ENCODE measurements at places on chromosomes 4 and X. TPM values are rescaled to one million over a fixed set of nuclear protein-coding genes. Genes with fewer than 3 reads are reported as not detected.

DNA sequence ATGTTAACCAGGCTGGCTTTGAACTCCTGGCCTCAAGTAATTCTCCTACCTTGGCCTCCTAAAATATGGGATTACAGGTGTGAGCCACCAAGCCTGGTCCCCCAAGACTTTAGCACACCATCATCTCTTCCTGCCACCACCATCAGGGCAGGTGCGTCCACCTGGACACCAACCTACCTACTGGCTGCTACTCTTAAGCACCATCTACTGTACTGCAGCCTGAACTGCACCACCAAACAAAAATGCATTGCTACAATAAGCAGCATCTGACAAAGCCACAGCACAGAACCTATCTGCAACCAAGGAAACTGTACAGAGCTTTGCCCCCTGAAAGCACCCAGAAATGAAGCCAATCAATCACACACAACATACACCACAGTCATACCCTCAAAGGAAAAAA, 139.7 kb downstream of the EFHC2 start:
- no peak for DNase-seq

DNA sequence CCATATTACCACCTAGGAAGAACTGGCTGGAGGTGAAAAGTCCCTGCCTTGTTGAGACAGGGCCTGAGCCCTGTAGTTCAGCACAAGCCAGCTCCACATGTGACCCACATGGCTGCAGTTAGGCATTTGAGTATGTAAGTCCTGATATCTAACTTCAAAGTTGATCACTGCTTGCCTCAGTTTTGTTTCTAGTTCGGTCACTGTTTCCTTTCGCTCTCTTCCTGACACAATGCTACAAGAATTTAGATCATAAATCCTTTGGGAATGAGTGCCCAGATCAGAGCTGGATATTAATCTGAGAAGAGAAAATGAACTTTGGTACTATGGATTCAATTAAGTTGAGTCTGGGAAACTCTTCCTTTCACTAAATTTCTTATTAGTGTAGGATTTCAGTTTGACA, 48.4 kb downstream of the AKAP4 start:
- DNase-seq = no peak

DNA sequence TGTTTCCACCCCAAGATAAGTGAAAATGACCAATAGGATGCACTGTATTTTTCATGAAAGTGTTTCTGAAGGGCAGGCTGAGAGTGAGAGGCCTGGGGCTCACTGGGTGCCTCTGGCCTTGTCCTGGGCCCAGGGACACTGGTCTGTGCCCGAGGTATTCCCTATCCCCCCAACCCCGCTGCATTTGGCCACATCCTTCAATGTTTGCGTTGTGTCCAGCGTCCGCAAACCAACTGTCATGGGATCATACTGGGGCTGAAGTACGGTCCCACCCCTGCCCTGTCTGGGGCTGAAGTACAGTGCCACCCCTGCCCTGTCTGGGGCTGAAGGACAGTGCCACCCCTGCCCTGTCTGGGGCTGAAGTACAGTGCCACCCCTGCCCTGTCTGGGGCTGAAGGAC, 22.0 kb upstream of the MSANTD1 start:
- no peak for DNase-seq

DNA sequence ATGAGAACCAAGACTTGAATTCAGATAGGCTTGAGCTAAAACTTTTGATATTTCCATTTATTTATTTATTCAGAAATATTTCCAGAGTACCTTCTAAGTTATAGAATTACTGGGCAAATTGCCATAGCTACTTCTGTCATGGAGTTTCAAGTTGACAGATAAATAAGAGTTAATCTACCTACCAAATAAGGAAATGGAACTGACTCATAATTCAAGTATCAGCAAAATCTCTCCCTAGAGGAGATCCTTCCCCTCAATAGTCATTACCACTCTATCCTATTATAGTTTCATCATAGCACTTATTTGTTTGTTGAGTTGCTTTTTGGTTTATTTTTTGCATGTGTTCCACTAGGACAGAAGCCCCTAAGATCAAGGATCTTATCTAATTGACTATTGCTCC, 48.8 kb upstream of the CCSER1 start:
- no peak for DNase-seq

DNA sequence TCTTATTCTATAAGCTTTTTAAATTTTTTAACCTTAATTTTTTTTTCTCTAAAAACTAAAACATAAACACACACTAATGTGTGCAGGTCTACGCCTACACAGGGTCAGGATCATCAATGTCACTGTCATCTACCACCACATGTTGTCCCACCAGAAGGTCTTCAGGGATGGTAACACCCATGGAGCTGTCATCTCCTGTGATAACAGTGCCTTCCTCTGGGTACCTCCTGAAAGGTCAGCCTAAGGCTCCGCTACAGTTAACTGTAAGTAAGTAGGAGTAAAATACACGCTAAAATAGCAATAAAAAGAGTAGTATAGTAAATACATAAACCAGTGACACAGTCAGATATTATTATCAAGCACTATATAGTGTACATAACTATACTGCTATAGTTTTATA, 45.9 kb upstream of the GPRIN3 start:
- no peak for DNase-seq

DNA sequence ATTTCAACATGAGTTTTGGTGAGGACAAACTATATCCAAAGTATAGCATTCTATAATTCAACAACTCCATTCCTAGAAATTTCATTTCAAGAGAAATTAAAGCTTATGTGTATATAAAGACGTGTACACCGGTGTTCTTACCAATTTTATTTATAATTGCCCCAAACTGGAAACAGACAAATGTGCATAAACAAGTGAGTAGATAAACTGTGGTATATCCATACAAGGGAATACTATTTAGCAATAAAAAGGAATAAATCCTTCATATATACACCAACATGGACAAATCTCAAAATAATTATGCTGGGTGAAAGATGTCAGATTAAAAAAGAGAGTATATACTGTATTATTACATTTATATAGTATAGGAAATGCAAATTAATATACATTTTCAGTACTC, 19.9 kb downstream of the HNRNPH2 start:
- no peak for DNase-seq

GRCh38 chrX:44506678-44507077, 36.0 kb downstream of the FUNDC1 start:
- DNase-seq = no peak

- no peak for DNase-seq
These were observed 1072.3 kb downstream of the RAPGEF2 start for GRCh38 chr4:160175064-160175643.

GRCh38 chr4:1039493-1040343, 28.3 kb downstream of the FGFRL1 start:
- no peak for DNase-seq

DNA sequence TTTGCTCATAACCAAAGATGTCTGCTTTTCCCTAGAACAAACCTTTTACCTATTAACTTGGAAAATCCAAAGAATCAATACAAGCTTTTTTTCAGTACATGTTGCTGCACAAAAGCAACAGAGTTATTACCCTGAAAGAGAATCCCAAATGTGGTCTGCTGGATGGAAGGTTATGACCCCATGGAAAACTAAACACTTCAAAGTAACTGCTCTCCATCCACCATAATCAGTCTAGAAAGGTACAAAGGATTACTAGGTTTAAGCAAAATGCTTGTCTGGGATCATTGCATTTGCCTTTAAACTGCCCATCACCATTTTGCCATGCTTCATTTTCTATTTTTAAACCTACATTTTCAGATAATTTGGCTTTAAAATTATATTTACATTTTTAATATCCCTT, 11.7 kb downstream of the MMRN1 start:
- DNase-seq = no peak

DNA sequence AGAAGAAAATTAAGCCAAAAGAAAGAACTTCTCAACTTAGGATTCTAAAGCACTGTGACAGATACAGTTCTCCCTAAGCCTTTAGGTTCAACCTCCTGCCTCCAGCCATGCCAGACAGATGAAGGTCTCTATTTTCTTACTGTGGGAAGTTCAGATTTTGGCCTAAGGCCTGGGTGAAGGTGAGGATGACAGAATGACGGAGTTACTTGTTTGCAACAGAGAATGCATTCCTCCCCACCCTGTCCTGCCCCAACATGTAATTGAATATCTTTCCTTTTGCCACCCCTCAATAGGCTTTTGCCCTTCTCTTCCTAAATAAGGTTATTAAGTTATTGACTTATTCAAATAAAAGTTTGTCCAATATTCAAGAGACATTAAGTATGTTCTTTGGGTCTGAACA, 25.6 kb downstream of the SLC16A2 start:
- no peak for DNase-seq

Gene MAGEA12
- total RNA-seq = not detected

Gene DMD
- total RNA-seq = 30.9 TPM

Gene VEGFD
- total RNA-seq = 4.5 TPM

Gene LIMCH1
- 112 TPM for total RNA-seq

Gene SPATA18
- 2.5 TPM for total RNA-seq

Data from omental fat pad (tissue), 4 donors.